A549 (cell line): ENCODE measurements at places on chromosomes 2 and 18.

GRCh38 chr18:76425146-76426131, 69.6 kb downstream of the ZNF516 start:
- DNase-seq, result no peak

DNA sequence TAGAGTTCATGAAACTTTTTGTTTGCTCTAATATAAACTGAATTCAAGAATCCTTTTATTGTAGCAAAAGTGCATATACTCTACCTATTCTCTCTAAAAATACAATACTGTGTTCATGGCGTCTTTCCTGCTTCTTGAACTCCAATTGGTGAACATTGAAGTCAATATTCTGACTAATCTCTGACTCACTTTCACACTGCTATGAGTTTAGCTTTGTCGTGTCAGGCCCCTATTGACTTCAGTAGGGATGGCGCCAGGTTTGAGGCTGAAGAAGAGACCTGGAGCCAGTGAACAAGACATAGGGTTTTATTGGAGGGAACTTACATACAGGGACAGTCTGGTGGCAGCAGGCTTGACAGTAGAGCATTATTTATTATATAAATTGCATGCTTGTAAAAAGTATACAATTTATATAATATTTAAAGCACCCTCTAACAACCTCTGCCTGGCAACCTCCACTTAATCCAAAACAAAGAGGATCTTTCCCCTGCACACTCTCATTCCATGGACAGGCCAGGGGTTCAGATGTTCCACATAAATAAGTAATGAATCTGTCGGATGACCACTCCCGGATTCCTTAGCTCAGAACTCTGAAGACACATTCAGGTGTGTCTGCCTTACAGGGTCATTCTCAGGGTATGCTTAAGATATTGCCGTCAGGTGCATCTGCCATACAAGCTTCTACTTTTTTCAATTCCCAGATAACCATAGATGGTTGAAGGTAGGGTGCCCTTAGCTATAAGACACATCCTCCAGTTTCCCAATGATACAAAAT, 141.0 kb downstream of the CERS6 start:
- no peak for DNase-seq

GRCh38 chr2:99698896-99699295, 209.1 kb upstream of the REV1 start:
- DNase-seq, result no peak

GRCh38 chr18:45935591-45936335, 31.4 kb downstream of the EPG5 start:
- DNase-seq, result no peak

DNA sequence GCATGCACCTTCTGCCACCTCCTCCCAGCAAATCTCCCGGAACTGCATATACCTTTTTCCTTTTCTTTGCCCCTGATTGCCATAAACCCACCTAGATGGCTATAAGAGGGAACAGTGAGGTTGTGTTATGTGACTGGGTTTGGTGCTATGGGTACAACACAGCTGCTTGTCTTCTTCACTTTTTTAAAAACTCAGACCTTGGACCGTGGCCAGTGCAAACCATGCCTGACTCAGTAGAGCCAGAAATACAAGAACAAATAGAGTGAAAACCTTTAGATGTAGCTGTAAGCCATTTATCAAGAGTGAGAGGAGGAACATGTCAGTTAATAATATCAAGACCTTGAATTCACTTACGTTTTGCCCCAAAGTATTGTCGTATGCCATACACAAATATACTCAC, 267.4 kb upstream of the CHAC2 start:
- no peak for DNase-seq

GRCh38 chr2:79660557-79660956, 147.7 kb downstream of the CTNNA2 start:
- DNase-seq, result no peak

DNA sequence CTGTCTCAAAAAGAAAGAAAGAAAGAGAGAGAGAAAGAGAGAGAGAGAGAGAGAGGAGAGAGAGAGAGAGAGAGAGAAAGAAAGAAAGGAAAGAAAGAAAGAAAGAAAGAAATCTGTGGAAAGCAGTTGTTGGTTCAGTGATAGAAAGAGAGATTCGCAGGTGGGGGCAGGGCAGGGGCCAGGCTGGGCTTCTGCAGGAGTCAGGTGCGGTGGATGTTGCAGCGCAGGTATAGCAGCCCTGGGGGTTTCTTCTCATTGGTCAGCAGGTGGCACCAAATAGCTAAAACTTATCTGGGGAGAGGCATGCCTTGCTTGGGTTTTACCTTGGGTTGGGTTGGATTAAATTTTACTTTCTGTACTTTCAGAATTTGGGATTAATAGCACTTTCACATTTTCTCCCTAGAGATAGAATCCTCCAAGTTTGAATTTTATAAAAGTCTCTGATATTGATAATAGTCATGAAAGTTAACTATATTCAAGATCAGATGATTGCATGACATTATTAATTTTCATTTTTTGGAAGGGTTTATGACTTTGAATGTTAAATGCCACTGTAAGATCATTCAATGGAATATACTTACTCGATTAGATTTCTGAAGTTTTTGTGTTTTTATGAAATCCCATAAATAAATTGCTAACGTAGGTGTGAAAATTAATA, 66.6 kb downstream of the SPTBN1 start:
- peak; percentile 64 for DNase-seq

DNA sequence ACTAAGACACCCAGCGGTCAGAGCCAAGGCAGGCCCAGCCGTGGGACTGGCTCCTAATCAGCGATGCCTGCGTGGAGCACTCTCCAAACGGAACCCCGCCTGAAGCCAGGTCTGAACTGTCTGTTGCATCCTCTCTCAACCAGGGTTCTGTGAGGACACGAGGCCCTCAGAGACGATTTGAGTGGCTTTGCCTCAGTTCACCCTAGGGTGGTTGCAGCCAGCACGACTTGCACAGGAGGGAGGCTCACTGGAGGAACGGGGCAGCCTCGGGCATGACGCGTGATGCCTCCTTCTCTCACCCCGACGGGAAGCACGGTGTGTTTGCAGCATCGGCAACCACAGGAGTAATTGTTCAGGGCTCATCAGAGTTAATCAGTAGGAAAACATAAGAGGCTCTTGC, 336.4 kb downstream of the EIPR1 start:
- DNase-seq, result no peak

DNA sequence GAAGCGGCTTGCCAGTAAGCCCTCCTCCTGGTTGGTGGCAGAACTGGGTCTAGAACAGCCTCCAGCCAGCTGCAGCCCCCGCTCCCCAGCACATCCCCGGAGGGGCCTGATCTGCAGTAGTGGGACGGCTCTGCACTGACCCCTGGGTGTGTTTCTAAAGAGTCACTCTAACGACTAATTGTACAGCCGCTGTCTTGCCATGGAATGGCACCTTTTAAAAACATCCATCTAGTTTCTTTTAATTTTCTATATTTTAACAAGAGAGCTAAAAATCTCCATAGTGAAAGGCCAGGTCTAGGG, 82.0 kb downstream of the MTCL1 start:
- DNase-seq, result no peak

DNA sequence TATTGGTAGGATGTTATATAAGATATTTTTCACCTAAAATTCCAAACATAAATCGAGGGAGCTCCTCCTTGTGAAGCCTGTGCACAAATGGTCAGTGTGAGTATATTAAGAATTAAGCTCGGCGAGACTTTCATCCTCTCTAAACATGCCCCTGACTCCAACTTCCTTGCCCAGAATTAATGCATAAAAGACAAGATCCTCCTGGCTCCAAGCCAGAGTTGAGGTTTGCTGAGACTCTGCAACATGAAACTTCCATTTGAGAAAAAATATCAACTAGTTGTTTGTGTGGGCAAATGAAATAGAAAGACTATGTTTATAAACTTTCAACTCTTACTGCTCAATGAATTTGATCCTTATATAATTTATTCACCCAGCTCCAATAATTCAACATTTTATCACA, 68.1 kb downstream of the CCDC178 start:
- DNase-seq, result no peak

DNA sequence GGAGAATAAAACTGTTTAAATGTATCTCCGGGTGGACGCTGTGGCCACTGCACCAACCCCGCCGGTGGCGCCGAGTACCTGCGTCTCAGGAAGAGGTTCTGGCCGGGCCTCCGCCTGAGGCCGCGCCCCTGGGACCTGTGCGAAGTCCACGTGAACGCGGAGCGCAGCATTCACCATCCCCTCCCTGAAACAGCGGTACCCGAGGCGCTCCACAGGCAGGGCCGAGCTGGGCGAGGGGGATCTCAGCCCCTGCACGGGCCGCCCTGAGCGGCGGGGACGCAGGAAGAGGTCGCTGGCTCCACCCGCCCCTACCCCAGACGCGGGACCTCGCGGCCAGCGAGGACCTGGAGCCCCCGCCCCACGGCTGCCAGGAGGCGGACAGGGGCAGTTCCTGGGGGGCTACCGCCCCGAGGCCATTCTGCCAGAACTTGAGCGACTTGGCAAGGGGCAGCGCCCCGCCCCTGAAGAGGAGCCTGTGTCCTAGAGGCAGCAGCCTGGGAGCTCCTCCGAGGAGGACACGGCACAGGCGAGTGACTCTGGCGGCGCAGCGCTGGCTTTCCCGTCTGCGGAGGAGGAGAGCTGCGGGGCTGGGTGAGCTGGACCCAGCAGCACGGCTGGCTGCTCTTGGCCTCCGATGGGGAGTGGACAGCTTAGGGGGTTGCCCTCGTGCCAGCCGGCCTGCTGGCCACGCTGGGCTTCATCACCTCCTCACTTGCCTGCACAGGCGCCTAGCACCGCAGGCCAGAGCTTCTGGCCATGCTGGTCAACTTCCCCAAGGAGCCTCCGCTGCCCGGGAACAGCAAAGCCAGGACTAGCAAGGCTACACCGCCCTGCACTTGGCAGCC, 9.7 kb upstream of the TEKT4 start:
- DNase-seq, result no peak

DNA sequence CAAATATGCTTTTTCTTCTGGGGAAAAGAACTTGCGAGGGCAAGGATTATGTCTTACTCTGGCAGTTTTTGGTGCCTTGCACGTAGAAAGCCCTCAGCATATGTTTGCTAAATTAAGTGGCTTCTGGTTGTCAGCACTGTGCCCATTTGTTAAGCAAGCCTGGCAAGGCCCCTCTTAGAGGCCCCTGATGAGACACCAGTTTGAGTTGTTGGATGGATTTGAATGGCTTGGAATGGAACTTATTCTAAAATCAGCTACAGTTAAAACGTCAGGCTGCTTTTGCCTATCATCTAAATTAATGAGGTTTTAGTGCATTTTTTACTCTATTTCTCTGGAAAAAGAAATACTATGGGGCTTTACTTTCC, 28.2 kb downstream of the TMEM182 start:
- DNase-seq, result no peak

DNA sequence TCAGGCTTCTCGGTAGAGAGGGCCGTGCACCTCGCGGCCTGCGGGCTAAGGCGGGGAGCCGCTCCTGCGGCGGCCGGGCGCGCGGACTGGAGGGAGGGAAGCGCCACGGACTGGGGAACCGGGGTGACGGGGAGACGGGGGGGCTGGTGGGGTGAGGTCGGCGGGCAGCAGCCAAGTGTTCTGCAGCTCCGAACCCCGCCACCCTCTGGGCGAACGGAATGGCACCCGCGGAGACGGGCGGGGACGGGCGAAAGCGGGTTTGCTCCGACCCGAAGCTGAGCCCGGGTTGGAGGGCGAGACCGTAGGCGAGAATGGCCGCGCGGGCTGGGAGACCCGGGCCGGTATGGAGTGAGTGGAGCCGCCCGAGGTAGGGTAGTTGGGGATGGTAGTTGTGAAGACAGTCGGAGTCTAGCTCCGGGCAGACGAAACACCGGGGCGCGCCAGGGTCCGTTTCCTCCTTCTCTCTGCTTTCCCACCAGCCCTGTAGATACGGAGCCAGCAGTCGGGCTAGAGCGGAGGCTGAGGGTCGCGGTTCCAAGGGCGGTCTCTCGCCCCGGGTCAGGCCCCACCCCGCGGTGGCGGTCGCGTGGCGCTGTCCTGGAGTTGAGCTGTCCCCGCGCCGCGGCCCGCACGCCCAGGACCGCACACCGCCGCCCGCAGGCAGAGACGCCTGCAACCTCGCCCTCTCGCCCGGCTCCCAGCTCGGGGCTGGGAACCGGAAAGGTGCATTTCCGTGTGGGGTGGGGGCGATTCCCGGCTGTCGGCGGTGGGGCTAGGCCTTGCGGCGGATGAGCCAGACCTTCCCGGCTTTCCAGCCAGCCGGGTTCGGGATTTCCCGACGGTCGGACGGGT, 160.3 kb upstream of the SIX2 start:
- peak; percentile 60 for DNase-seq

- no peak for DNase-seq
Measured at GRCh38 chr2:195810340-195811098, 153.5 kb downstream of the SLC39A10 start.

GRCh38 chr2:3260959-3261358, 116.7 kb downstream of the EIPR1 start:
- DNase-seq, result no peak

DNA sequence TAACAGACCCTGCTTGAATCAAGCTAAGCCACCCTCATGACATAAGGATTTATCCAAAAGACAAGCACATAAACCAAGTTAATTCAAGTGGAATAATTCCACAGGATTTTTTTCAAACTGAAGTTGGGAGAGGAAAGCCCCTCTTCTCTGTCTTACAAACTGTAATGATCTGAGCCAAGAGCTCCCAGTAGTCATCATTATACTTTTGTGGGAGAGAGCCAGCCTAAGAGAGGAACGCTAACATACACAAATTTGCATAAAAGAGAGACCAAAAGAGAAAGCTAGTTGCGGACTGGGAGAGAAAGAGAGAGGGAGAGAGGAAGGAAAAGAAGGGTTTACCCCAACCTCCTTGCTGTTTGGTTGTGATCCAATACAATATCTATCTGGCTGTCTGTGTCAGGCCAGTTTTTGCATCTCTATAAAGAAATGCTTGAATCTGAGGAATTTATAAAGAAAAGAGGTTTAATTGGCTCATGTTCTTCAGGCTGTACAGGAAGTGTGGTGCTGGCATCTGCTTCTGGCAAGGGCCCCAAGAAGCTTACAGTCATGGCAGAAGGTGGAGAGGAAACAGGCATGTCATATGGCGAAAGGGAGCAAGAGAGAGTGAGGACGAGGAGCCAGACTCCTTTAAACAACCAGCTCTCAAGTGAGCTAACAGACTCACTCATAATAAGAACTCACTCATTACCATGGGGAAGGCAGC, 20.8 kb upstream of the PUM2 start:
- DNase-seq, result no peak

DNA sequence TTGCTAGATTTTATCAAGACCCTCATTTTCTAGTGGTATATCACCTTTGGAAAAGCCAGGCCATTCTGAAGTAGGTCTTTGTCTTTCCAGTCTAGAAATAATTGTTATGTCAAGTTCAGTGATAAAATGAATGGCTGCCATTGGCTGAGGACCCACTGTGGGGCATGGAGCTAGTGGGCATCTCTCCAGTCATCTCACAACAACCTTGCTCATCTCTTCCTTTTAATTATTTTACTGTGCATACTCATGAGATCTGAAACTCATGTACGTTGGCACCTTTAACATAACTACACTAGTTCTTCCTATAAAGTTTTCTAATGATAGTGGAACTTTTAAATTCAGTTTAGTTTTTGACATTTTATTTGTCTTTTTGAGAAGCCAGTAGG, 240.9 kb downstream of the SLC8A1 start:
- DNase-seq, result no peak
